ENCODE measurements at places on chromosomes 11 and 22. TPM values are rescaled to one million over a fixed set of nuclear protein-coding genes. Genes with fewer than 3 reads are reported as not detected.

ZNF70 gene
- 6.7 TPM for total RNA-seq

TMEM191B gene
- total RNA-seq = 0.97 TPM

SLC17A6 gene
- not detected for total RNA-seq

GGTLC2 gene
- total RNA-seq = not detected

FAT3 gene
- total RNA-seq = 2.0 TPM

C22orf31 gene
- total RNA-seq = not detected

SHANK3 gene
- total RNA-seq = 0.59 TPM

CCS gene
- 41.6 TPM for total RNA-seq

MPEG1 gene
- not detected for total RNA-seq

P2RY6 gene
- total RNA-seq = 3.3 TPM

KDM4E gene
- total RNA-seq = not detected

MAP4K2 gene
- total RNA-seq = 11.0 TPM

LRP4 gene
- 12.5 TPM for total RNA-seq

ROM1 gene
- 2.5 TPM for total RNA-seq

OR9Q2 gene
- total RNA-seq = not detected

CYB5R3 gene
- 66.5 TPM for total RNA-seq

SAA4 gene
- total RNA-seq = not detected

OR8H1 gene
- total RNA-seq = not detected

DGAT2 gene
- 5.6 TPM for total RNA-seq

CTSW gene
- not detected for total RNA-seq

SOX6 gene
- total RNA-seq = 1.2 TPM

OR10A3 gene
- not detected for total RNA-seq

LMNTD2 gene
- 0.60 TPM for total RNA-seq

SSRP1 gene
- 85.6 TPM for total RNA-seq

CDC42EP2 gene
- total RNA-seq = 20.8 TPM

RIMBP3B gene
- total RNA-seq = not detected

GUCY1A2 gene
- total RNA-seq = 0.18 TPM

POU2AF1 gene
- total RNA-seq = not detected

VSIG10L2 gene
- not detected for total RNA-seq

C11orf86 gene
- 0.30 TPM for total RNA-seq

FOLR2 gene
- total RNA-seq = not detected

KREMEN1 gene
- 3.4 TPM for total RNA-seq

DTX4 gene
- 1.8 TPM for total RNA-seq

EFEMP2 gene
- total RNA-seq = 91.1 TPM

MMP10 gene
- total RNA-seq = 1.3 TPM

HORMAD2 gene
- total RNA-seq = not detected

NAALADL1 gene
- 17.3 TPM for total RNA-seq

SPON1 gene
- 3.9 TPM for total RNA-seq

ZBTB16 gene
- total RNA-seq = not detected

HTATIP2 gene
- total RNA-seq = 28.4 TPM

ABTB2 gene
- total RNA-seq = 14.2 TPM

NLRP6 gene
- total RNA-seq = not detected

LRRC55 gene
- total RNA-seq = not detected

SIK2 gene
- 8.9 TPM for total RNA-seq

XKR3 gene
- not detected for total RNA-seq

RAG2 gene
- not detected for total RNA-seq

TRIM49C gene
- total RNA-seq = not detected

SPTBN2 gene
- total RNA-seq = 5.7 TPM
